ENCODE measurements at places on chromosomes 3 and 15.

- no peak for DNase-seq
Measured at GRCh38 chr15:101123222-101123910, 128.5 kb downstream of the CHSY1 start.

DNA sequence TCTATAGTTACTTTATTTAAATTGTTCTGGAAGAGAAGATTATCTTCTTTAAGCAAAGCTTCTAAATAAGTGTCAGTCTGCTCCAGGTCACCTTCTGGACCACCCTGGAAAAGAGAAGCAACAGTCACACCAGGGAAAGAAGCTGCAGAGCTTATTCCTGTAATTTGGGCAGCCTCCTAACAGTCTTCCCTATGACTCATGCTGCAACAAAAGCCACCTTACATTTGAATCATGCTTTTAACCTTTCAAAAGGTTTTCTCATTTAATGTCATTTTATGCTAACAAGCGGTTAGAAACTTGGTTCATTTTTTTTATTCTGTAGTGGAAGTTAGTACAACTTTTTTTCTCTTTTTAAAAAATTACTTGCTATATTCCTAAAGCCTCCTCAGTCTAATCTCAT lies 5.3 kb upstream of the GUCA1C start:
- no peak for DNase-seq

GRCh38 chr15:69392352-69392751 lies 21.8 kb upstream of the KIF23 start:
- DNase-seq = no peak

- no peak for DNase-seq
Measured at GRCh38 chr15:26691249-26691648, 81.6 kb downstream of the GABRB3 start.

GRCh38 chr15:27846722-27847395 lies 252.3 kb downstream of the OCA2 start:
- DNase-seq = no peak

- no peak for DNase-seq
Measured at GRCh38 chr3:12143949-12144504, 14.7 kb downstream of the TIMP4 start.

DNA sequence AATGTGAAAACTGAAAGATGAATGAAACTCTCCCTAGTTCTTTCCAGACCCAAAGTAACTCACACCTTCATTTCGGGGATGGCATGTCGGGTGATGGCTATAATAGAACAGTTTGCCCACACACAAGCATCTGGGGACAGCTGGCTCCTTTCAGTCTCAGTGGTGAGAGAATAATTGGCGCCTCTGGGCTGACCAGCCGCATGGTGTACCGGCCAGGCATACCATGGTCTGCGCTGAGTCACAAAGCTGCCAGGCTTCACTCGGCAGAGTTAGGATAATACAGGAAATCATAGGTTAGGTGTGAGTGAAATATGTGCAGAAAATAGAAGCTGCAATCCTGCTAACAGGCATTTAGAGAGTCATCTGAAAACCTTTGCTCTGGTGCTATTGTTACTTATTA lies 80.4 kb upstream of the IGF1R start:
- DNase-seq = no peak
